ENCODE measurements at places on chromosomes 1 and 21.

DNA sequence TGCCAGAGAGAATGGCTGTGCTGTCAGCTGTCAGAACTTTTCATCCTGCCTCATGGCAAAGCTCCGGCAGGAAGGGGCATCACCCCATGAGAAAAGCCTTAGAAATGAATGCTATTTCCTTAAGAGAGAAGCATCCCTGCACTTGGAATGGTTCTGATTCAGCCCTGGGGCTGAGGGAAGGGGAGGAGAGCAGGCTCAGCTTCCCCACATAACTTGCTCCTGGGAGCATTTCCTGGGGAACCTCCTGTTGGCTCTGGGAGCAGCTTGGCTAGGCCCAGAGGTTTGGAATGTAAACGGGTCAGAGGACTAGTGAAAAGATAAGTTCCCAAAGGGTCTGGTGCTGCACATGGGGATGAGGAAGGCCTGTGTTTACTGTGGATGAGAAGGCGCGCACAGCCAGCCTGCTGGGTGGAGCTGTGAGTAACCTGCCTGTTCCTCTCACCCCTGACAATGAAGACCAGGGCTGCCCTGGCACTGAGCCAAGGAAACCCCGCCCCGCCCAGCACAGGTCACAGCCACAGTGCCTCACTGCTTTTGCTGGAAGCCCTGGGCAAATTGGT lies 5.0 kb downstream of the PRELP start:
- peak; percentile 24 for DNase-seq

DNA sequence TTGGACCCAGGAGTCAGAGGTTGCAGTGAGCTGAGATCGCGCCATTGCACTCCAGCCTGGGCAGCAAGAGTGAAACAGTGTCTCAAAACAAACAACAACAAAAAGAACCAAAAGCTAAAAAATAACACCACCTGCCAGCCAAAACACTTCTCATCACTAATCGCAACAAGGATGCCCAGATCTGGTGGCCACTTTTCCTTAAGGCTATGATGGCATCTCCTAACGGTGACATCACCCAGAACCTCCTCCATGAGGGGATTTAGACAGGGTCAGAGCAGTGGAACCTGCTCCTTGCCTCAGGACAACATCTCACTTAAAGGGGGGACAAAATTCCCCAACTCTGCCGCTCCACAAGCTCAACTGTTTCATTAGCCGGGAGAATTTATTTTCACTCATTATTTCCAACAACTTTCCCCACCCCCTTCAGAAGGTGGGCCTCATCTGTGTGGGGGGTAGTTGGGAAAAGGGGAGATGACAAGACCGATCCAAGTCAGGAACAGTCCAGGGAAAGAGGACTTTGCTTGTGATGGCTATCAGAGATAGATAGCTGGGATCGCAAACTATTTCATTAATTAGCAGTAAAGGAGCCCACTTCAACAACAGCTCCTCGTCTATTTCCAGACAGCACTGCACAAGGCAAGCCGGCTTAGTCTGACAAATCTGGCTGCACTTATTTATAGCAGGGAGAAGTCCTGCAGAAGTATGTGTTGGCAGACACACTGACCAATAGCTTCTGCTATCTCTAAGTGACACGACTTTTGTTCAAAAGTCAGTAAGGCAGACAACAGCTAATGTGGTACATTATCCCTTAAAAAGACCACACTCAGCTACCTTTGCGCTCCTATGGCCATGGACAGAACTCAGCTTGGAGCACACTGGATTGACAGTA lies 2.6 kb downstream of the PABPC4 start:
- no peak for DNase-seq

GRCh38 chr1:168031627-168032026 lies 94.8 kb upstream of the MPC2 start:
- DNase-seq, result no peak

- peak; percentile 41 for DNase-seq
These were observed 23.9 kb downstream of the DNAJC8 start for GRCh38 chr1:28208818-28209441.

- no peak for DNase-seq
These were observed 273.7 kb downstream of the BARHL2 start for GRCh38 chr1:90443354-90443753.

DNA sequence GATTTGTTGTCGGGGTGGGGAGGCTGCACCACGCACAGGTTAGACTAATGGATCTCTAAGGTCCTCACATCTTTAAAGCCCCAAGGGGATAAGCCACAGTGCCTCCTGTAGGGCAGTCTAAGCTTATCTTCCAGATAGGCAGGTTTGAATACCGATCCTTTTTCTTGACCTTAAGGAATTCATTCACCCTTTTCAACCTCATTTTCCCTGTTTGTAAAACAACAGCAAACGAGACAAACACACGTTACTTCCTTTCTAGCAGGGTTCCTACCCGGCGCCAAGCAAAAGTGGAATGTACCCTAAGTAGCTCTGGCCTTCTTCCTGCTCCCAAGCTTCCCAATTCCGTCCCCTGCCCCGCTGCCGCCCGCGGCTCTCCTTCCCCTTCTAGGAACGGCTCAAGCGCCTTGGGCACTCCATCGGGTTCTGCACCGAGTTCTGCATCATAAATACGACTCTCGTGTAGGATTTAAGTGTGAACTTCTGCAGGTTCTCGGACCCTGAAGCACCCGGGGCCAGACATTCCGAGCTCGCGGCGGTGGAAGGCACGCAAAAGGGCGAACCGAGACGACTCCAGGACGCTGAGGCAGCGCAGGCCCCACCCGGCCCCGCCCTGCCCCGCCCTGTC lies 548 bp upstream of the CDC20 start:
- DNase-seq, result no peak

DNA sequence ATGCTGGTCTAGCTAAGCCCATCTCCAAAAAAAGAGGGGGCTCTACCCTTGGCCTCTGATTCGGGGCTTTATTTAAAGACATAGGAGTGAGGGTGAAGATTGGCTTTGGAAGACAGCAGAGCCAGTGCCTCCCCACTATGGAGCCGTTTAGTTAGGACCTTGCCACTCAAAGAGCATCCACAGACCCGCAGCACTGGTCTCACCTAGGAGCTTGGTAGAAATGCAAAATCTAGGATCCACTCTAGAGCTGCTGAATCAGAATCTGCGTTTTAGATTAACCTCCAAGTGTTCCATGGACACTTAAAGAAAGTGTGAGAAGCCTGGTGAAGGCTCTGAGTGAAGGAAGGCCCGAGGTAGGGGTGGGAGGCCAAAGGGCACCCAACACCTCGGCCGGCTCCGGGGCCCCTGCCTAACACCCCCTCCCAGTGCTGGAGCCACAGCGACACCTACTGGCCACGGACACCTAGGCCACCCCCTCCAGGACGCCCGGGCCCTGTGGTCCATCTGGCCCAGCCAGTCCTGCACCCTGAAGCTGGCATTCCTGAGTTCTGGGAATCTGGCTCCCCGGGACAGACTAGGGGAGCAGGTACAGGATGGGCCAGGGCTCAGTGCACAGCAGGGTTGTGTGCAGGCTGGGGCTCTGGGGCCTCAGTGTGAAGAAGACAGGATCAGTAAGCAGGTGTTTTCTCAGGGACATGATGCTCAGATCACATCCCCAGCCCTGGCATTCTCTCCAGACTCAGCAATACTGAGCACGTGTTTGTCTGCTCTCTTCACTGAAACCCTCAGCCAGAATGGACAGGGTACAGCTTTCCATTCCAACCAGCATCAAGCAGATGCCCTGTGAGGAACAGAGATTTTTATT lies 79.2 kb downstream of the TMEM53 start:
- DNase-seq, result peak; percentile 71

DNA sequence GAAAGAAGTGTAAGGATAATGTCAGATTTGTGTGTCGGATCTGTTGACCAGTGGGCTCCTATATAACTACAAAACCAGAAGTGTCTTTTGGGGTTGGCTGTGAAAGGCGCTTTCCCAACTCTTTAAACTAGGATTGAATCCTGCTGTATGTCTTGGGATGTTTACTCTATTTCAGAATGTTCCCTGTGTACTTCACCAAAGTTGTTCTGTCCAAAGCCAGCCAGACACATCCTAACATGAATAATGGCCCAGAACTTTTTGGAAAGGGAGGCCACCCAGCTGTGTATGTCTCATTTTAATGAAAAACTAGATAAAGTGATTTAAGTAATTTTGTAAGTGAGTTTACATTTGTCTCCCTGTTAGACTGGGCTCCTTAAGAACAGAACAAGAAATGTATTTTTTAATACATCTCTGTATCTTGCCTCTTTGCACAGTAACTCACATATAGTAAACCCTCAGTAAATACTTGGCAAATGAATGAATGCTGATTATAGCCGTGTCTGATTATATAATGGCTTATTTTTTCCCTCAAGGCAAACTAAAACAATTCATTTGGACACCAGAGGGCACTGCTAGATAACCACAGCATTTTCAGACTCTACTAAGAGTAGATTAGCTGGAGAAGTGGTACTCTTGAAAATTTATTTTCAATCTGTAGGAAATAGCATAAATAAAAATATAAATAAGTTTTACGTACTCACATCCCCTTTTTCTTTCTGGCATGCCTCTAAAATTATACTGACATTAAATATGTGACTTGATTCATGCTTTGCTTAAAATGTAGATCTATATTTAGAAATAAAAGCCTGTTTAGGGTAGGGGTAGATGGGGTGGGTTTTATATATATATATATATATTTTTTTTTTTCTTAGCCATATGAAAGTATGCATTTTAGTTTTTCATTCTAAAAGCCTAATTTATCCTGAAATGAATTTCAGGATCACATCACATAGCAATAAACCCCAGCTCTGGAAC lies 23.8 kb downstream of the TSEN15 start:
- no peak for DNase-seq
